ENCODE measurements at places on chromosomes 11 and 22.

- no peak for DNase-seq
These were observed 577 bp upstream of the DKK3 start for GRCh38 chr11:12008790-12009616.

- DNase-seq, result no peak
These were observed 1403.0 kb downstream of the BRD1 start for GRCh38 chr22:48424661-48425060.

DNA sequence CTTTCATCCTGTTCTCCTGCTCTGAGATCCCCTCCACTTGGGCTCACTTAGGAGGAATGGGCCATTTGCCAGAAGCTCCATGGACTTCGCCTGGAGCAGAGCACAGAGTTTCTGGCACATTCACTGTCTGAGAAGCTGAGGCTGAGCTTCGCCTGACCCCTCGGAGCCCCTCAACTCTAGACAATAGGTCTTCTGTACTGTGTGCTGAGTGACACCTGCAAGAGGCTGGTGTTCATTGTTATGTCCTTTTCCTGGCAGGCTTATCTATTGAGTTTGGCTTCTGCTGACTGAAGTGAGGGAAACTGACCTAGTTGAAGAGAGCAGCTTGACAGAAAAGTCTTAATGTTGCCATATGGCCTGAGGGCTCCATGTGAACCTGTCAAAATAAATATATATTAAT lies 124.3 kb downstream of the EHF start:
- DNase-seq, result no peak

- no peak for DNase-seq
These were observed at the start of gene HTR3A for GRCh38 chr11:113974741-113975470. TSS of gene HTR3A (plus strand) at chr11:113975108. CDS start at chr11:113975326, 218 bp downstream.

GRCh38 chr11:117766026-117766425 lies 31.0 kb downstream of the DSCAML1 start:
- no peak for DNase-seq

DNA sequence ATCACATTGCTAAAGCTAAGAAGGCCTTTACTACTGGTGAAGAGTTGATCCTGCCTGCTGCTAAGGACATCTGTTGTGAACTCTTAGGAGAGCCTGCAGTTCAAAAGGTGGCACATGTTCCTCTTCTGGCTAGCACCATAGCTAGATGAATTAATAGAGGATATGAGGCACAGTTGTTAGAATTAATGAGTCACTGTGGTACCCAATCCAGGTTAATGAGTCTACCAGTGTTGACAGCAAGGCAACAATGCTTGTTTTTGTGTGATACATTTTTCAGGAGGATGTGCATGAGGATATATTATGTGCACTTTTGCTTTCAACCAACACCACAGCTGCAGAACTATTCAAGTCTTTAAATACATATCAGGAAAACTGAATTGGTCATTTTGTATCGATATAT lies 12.0 kb downstream of the C11orf58 start:
- DNase-seq, result no peak

DNA sequence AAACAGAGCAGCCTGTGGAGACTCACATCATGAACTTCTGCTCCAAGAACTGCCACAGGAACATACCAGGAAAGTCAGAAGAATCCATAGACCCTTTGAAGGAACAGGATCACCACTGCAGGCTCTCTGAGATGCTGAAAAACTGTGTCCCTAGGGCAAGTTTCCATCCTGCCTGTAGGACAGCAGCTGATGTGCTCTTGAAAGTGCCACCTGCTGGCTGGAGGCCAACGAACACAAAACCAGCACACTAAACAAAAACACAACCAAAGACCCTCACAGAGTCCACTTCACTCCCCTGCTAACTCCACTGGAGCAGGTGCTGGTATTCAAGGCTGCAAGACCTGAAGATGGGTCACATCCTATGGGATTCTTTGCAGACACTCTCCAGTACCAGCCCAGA lies 12.0 kb upstream of the NXPE1 start:
- DNase-seq, result no peak

- DNase-seq, result no peak
These were observed 733 bp upstream of the GRAMD1B start for GRCh38 chr11:123429336-123429735.

- DNase-seq, result peak; percentile 84
These were observed 106.8 kb downstream of the ABTB2 start for GRCh38 chr11:34250732-34251588.

GRCh38 chr11:72140661-72141060 lies 5.1 kb downstream of the FOLR3 start:
- DNase-seq, result no peak

DNA sequence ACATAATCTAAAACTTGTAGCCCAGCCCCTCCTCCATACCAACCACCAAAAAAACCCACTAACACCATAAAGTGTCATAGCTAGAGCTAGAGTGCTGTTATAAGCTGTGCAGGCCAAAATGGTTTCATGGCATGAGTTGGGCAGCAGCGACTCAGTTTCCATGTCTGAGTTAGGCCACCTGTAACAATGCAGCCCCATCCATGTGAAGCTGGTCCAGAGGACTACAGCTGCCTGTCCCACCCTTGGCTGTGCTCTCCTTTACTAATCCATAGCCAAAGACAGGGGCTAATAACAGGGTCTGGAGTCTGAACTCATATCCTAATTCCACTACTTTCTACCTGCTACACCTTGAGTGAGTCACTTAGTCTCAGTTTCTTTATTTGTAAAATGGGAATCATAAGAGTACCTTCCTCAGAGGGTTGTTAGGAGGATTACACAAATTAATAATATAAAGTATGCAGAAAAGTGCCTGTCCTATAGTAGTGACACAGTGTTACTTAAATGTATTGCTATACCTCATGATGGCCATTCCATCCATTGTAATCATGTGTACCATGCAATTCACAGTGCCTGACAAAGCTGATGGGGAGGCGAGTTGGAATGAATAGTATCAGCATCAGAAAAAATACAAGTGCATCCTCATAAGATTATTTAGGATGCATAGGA lies 20.6 kb downstream of the KCNQ1OT1 start:
- no peak for DNase-seq

DNA sequence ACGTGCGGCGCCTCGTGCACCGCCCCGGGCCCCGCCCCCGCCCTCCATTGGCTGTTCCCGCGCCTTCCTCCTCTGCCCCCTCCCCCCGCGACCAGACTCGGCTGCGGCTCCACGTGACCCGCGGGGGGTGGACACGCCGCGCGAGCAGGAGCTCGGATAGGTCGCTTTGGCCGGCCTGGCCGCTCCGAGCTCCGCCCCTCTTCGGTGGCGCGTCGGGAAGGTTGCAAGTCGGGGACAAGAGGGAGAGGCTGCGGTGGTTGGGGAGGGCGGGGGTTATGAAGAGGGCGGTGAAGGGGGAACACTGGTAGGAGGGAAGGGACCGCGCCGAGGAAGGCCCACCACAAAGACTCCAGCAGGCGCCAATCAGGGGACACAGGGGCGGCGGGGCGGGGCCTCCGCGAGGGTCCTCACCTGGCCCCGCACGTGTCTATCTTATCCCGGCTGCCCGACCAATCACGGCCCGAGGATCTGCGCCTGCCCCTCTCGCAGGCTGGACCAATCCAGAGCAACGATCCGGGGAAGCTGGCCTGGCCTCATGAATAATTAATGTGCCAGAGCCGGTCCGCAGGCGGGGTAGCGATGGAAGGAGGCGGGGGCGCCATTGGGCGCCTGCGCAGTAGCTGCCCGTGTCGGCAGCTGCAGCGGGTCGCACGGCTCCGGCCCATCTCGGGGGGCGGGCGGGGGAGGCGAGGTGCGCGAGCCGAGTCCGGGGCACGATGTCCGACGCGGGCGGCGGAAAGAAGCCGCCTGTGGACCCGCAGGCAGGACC lies at the start of gene TEF:
Gene TEF, plus strand, starts transcription at position 614 of the 769 bp plus-strand sequence. Its CDS starts 103 bp downstream, at position 717.
- peak; percentile 99 for DNase-seq

DNA sequence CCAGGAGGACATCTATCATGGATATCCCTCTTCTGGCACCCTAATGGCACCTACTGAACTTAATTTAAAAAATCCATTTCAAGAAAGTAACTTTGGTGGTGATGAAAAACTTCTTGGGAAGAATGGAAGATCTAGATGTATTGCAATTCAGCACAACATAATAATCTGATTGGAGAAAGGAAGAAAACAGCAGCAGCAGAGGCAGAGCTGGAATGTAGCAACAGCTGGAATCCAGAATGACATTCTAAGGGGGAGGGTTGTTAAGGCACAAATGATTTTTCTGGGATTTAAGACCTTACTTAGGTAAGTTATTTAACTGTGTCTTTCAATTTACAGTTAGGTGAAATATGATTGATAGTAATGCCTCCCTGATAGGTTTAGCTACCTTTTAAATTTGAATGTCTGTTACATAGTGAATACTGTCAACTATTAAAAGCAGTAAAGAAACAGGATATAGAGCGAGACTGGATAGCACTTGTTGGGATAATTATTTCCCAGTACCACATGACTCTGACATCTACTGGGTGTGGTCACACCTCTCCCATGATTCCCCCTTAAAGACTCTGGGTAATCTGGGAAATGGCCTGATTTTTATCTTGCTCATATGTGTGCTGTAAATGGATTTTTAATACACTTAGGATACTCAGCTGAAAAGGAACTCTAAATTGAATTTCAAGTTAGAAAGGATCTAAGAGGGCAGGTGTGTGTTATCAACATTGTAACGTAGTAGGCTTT lies 11.7 kb downstream of the CAPRIN1 start:
- DNase-seq, result no peak

- no peak for DNase-seq
These were observed 99.2 kb downstream of the NAT10 start for GRCh38 chr11:34204396-34205279.

- DNase-seq, result no peak
These were observed 9.8 kb downstream of the LMNTD2 start for GRCh38 chr11:550746-551085.

GRCh38 chr11:20008190-20008870 lies 151.9 kb downstream of the DBX1 start:
- DNase-seq, result no peak

DNA sequence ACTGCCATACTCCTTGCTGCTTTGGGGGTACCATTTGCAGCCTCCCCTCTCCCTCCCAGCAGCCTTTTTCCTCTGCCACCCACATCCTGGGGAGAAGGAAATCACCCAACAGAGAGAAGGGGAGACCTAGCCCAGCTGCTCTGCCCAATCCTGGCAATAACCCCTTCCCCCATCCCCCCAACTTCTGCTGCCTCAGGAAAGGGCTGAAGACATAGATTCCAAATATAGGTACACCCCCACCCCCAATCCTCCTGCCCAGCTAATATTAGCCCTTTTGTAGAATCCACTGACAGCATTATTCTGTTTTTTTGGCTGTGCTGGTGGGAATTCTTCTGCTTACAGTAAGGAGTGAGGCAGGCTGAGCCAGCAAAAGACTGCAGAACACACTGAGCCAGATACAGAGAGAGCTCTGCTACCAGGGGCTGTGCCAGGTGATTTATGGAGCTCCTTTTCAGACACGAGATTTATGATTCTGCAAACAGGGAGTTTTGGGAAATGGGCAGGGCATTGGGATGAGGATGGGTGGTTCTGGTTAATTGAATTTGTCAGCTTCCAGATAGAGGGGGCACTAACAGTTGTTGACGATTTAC lies 164.0 kb downstream of the TENM4 start:
- DNase-seq, result no peak

DNA sequence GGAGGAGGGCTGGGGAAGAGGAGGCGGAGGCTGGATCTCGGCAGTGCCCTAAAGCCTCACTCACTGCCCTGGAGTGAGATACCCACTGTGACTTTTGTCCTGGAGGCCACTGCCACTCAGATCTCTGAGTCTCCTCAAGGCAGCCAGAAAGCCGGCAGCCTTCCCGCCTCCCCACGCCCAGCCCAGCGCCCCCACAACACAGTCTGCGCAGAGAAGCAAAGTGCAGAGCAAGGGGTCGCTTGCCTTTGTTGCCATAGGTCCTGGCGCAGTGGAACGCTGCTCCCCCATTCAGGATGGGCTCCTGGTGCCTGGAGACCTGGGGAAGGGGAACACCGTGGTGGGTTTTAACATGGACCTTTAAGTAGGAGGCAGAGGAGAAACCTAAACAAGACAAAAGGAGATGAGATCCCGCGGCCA lies 17.6 kb downstream of the PATZ1 start:
- DNase-seq, result no peak

DNA sequence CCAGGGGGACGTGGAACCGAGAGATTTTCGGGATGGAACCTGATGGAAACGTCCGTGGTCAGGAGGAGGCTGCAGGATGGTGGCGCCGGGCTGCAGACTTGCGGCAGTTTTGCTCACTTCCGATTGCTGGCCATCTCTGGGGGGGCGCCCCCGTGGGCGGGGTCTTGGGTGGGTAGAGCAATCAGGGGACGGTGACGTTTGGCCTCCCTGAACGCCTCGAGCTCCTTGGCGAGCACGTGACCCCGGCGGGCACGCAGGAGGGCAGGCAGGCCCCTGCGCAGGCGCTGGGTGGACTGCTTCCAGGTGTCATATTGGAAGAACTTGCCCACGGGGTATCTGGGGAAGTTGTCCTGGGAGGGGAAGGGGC lies 6.3 kb downstream of the IGF2 start:
- no peak for DNase-seq

- no peak for DNase-seq
These were observed at the start of gene TMEM121B for GRCh38 chr22:17121233-17122195. TSS of gene TMEM121B (minus strand) at chr22:17121360. CDS start at chr22:17121127, 233 bp downstream.

GRCh38 chr11:1755692-1756561 lies 5.5 kb upstream of the IFITM10 start:
- DNase-seq, result no peak

- no peak for DNase-seq
These were observed 1.1 kb downstream of the KCTD17 start for GRCh38 chr22:37052386-37053309.

- DNase-seq, result no peak
These were observed 48.3 kb downstream of the RPUSD4 start for GRCh38 chr11:126163074-126163700.

- DNase-seq, result no peak
These were observed at the start of gene OR56B1 for GRCh38 chr11:5736396-5736795. TSS of gene OR56B1 (plus strand) at chr11:5736448. CDS start at chr11:5736517, 69 bp downstream.

DNA sequence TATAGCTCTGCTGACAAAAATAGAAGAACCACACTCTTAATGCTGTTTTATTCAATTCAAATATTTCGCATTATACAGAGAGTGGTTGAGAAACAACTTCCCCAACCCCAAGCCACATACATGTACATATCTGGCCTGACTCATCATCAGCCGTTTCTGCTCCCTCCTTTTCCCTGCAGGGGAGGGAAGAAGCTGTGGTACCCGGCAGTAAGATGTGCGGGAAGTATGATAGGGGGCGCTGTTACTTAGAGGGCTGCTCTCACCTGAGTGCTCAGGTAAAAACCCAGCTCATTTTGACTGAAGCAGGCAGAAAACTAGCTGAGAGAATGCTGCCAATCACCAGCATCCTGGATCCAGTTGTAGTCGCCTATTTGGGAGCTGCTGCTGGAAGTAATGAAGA lies 85.5 kb downstream of the NELL1 start:
- no peak for DNase-seq
